NCI-H2171 treated with DMSO at 0.1 percent for 48 hours (cell line): ENCODE measurements at places on chromosomes 1 and 21.

- DNase-seq = no peak
These were observed 710.2 kb downstream of the AMY1C start for GRCh38 chr1:104459886-104460285.

- DNase-seq = no peak
These were observed 82.6 kb upstream of the EDEM3 start for GRCh38 chr1:184836934-184837895.

DNA sequence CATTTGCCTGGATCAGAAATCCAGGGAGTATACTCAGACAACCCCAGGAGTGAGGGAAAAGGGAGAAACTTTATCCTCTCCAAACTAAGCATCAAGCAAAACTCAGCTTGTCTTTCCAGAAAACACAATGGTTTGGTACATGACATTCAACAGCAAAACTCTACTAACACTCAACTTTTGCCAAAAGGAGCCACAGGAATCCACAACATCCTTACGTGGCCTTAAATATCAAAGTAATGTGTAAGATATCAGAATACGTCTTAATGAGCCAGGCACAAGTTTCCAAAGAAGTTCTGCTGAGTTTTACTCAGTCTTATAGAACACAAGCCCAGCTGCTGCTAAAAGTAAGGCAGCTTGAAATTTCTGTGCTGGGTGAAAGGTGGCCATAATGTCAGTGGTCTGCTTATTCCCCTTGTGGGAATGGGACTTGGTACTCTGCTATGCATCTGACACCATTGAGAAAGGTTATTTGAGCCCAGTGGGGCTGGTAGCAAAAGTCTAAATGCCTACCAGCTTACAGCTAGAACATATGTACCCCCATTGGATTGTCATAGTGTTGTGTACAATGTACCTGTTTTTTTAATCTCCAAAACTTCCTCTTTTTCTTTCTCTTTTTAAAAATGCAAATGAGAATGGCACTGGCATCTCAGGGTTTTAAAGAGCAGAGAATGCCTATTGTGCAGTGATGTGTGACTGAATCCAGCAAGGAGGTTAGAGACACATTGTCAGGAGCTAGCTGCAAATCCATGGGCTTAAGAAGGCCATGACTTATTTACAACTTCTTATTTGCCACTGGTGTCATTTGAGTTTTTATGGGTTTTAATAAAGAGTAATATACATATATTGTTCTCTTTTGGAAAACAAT, 62.0 kb upstream of the ST6GALNAC3 start:
- no peak for DNase-seq

- no peak for DNase-seq
These were observed 154.2 kb downstream of the PPIAL4G start for GRCh38 chr1:148328884-148329283.

- peak; percentile 60 for DNase-seq
These were observed 495 bp upstream of the NTRK1 start for GRCh38 chr1:156860113-156860627.

DNA sequence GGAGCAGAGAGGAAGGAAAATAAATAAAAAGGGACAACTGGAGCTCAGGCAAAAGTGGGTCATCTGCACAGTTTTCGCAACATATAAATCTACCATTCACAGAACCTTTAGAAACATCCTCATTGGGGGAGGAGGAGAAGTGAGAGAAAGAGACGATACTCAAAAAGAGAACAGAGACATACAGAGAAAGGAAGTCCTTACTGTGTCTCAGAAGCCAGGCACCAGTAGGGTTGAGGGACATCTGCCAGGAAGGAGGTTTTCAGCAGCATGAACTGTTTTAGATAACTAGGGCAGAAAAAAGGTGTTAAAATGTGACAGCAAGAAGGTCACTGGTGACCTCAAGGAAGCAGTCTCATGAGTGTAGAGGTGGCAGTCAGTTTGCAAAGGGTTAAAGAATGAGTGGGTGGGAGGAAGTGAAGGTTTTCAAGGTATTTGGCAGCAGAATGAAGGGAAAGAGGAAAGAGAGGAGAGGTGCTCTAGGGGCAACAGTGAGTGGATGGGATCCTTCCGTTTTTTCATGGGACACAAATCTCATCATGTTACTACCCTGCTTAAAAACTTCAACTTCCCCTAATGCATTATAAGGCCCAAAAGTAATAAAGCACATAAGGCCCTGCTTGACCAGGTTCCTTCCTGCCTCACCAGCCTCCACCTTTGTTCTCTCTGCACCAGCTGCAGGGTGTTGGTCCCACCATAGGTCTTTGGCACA, 9.5 kb downstream of the JAK1 start:
- no peak for DNase-seq

- no peak for DNase-seq
These were observed 32.6 kb downstream of the PIGM start for GRCh38 chr1:159999204-159999603.
